ENCODE measurements at places on chromosomes 3 and 15.

- no peak for DNase-seq
Measured at GRCh38 chr3:136617198-136617597, 135.0 kb downstream of the STAG1 start.

- DNase-seq: no peak
Measured at GRCh38 chr3:125136515-125136914, 76.0 kb downstream of the SLC12A8 start.

DNA sequence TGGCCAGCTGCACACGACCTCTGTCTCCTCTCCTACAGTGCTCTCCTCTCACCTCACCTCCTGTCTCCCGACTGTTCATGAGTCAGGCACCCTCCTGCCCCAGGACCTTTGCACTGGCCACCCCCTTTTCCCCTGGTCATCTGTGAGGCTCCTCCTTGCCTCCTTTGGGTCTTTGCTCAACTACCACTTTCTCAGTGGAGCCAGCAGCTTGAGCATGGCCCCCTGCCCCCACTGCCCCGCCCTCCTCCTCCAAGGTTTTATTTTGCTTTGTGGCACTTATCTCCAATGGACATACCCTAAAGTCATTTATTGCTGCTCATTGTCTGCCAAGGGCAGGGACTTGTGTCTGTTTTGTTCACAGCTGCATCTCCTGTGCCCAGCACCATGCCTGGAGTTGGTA is 64.3 kb downstream of the MGLL start:
- DNase-seq: no peak

- no peak for DNase-seq
Measured at GRCh38 chr3:128983293-128984069, 10.4 kb downstream of the CFAP92 start.

DNA sequence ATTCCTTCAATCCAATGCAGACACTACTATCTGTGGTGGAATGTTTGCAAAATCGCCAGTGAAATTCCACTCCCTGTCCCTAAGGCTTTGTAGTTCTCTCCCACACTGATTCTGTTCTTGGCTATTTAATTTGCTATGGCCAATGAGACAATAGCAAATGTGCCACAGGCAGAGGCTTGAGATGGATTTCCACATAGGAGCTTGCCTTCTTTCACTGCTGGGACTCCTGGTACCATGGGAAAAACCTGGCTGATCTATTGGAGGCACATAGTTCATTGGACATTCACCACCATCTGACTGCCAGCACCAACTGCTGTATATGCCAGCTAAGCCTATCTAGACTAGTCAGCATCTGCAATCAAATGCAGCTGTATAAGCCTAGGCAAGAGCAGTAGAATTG is 103.8 kb downstream of the NR1D2 start:
- no peak for DNase-seq

GRCh38 chr3:52043750-52044149 is 12.6 kb downstream of the DUSP7 start:
- DNase-seq: no peak

- DNase-seq: peak; percentile 3
Measured at GRCh38 chr3:354432-354831, 157.9 kb downstream of the CHL1 start.

DNA sequence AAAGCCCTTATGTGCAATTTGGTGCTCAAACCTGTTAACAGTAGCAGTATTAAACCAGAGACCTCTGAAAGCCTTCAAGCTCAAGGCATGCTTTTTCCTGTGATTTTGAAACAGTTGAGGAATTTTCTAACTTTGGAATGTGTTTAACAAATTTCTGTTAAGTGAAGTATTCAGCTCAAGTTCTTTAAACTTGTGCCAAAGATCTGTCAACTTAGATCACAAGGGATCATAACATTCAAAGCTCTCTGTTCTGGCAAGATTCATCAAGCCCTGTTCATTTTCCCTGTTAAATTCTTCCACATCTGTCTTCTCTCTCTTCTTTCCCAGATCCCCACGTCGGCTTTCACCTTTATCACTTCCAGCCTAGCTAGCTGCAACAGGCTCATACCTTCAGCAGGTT is 28.8 kb upstream of the RYK start:
- no peak for DNase-seq

- no peak for DNase-seq
Measured at GRCh38 chr15:52191207-52191606, at the start of gene GNB5. TSS of gene GNB5 (minus strand) at chr15:52191392. CDS start at chr15:52184676, 6,716 bp downstream.

DNA sequence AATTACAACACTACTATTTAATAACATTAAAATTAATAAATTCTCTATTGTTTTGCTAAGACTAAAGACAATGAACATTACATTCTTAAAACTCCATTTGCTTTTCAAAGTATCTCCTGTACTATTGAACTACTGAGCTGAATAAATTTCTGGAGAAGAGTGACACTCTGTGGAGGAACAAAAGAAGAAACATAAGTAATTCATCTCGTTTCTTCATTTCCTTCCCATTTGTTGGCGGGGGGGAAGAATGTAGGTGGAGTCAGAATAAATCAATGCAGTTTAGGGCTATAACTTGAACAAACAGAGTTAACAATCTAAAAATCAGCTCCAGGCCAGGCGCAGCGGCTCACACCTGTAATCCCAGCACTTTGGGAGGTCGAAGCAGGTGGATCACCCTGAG is 32.7 kb downstream of the EFHB start:
- DNase-seq: no peak

DNA sequence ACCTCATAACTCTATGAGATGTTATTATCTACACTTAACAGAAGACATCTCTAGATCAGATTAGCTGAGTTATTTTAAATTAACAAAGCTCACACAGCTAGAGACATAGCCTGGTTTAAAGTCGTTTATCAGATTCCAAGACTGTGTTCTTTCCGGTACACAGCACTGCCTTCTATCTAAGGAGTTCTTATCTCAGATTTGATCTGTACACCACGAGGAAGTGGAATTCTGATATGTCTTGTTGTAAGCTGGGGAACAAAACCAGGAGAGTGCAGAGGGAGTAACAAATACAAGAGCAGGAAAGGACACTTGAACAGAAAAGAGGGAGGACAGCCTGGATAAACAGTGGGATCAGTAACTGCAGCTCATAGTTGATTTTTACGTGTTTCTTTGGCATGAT is 61.7 kb upstream of the KCNMB2 start:
- DNase-seq: no peak

GRCh38 chr15:83973816-83974215 is 261.8 kb upstream of the GOLGA6L4 start:
- DNase-seq: no peak

GRCh38 chr3:160941885-160942494 is 163.2 kb downstream of the B3GALNT1 start:
- DNase-seq: peak; percentile 52

GRCh38 chr3:168220556-168220955 is 124.8 kb upstream of the GOLIM4 start:
- DNase-seq: no peak

DNA sequence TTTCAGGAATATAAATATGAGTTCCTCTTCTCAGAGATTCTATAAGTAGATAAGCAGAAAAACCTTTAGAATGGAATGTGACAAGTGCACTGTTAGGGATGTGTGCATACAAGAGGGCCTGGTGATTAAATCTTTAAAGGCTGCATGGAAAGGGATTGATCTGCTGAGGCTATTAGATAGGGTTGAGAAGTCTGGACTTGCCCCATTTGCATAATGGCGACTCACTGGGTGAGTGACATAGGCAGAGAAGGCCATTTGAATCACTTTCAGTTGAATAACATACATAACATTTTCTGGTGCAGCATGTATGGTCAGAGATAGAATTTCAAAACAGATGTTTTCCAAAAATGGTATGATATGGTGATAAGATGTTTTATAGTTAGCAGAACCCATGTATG is 156.9 kb downstream of the ZNF621 start:
- no peak for DNase-seq

DNA sequence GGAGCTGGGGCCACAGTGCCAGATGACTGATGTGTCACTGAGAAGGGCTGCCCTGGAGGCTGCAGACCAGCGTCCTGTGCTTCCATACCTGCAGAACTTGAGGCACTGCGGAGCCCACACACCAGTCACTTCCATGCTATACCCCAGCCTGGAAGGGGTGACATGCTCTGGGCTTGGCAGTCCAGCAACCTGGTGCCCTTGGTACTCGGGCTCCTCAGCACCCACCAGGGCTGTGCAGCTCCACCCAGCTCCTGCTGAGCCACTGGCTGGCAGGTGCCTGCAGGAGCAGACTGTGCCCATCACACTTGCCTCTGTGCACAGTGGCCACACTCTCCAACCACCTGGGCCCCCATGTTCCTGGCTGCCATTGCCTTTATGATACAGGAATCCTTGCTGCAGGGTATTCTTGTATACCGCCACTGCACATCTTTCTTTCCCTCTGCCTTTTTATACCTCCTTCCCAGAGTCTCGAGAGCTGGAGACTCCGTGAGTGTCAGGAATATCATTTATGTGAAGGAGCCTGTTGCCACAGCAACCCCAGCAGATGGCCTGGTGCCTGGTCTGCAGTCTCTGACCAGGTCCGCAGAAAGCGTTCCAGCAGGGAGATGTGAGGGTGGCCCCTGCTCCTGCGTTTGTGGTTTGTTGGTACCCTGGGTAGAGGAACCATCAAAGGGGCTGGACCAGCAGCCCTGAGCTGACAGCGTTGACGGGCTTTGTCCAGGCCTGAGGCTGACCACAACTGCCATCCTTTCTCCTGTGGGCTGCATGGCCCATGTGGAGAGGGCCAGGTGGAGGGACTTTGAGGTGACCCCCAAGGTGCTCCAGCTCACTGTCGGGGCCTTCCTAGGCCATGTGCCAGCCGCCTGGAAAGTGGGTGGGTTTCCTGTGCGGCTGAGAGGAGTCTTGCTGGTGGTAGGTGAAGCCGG is 93.4 kb upstream of the PLXNA1 start:
- no peak for DNase-seq

- no peak for DNase-seq
Measured at GRCh38 chr3:169660709-169661360, 2.7 kb downstream of the MECOM start.

- no peak for DNase-seq
Measured at GRCh38 chr3:158102242-158103080, 3.8 kb downstream of the SHOX2 start.

DNA sequence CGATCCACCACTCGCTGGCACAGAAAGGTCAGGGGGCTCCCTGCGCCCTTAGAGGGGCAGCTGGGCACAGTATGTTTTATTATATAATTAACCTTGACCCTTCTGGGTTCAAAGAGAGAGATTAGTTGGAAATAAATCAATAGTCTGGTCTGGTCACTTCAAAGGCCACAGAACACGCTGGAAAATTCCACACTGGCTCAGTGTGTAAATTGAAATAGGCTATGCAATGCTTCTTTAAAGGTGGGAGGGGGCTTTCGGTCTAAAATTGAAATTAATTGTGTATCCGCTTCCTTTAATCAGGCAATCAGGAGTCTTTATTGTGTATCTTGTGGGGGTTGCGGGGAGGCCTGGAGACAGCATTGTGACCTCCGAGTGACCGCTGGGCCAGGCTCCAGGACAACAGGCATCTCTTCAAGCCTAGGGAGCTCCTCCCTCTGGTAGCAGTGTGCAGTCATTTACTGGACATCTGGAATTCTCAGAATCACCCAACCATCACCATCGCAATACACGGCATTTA is 8.0 kb downstream of the RNU5B-1 start:
- no peak for DNase-seq

- DNase-seq: no peak
Measured at GRCh38 chr3:148651549-148651948, 46.2 kb upstream of the AGTR1 start.

- no peak for DNase-seq
Measured at GRCh38 chr15:92881211-92881754, 18.8 kb upstream of the CHD2 start.

- no peak for DNase-seq
Measured at GRCh38 chr3:37729119-37729518, 132.6 kb upstream of the CTDSPL start.

DNA sequence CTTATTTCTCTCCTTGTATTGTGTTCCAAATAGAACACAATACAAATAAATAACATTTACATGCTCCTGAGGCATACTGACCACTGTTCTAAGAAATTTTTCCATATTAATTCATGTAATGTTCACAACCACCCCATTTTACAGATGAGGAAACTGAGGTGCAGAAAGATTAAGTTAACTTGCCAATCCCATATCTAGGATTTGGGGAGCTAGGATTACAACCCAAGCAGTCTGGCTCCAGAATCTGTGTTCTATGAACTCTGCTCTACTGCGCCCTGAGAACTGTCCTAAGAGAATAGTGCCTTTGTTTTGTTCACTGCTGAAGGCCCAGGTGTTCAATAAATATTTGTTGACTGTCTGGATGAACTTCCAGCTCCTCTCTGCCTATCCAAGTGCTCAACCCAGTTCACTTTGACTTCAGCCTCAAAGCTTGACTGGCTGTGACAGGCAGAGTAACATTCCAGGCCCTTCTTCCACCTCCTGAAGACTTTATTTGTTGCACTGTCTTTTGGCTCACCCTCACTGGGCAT is 3.1 kb downstream of the NEK10 start:
- DNase-seq: no peak

DNA sequence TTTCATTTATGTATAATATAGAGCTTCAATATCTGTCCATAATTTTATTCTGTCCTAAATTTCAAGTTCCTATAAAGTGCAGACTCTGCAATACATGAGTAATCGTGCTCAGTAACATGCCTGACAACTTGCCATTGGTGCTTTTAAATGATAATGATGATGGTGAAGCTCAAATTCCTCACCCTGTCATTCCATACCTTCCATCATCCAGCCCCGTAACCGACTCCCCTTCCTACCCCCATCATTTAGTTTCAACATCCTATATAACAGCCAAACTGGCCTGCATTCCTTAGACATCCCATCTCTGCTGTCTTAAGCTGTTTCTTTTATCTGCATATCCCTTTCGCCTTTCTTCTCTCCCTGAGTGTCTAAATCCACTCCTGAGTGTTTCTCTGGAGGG is 67.2 kb upstream of the DLG1 start:
- no peak for DNase-seq

DNA sequence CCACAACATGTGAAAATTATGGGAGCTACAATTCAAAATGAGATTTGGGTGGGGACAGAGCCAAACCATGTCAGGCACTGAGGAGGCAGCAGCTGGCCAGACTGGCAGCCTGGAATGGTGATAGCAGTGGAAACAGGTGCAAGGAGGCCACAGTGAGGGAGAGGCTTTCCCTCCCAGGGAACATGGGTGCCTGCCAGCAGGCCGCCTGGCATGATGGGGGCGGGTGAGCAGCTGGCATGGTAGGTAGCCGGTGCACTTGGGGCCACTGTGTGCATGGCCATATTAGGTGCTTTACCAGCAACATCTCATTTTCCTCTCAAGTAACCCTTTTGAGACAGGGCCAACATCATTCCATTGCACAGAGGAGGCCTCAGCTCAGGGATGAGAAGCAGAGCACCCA is 18.3 kb upstream of the MRPS22 start:
- no peak for DNase-seq

DNA sequence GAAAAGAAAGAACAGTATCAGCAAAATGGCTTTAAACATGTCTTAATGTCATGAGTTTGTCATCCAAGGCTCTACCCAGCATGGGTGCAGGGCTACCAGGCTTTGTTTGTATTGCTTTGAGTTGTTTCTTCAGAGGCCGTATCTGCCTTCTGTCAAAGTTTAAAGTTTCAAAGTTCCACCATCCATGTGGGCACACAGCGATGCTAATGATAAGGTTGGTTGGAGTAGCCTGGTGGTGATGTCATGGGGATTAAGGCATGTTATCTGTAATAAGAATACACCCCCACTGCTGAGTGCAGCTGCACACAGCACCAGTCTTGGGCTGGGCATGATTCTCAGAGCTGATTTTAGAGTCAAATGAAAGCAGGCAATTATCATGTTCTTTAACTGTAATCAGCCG is 72.0 kb upstream of the LRTM1 start:
- DNase-seq: no peak
